Stimulated activated CD8-positive, alpha-beta memory T cell treated with anti-CD3 and anti-CD28 coated beads, Interleukin-7, amount 100 ng/mL, for 48 hours (primary cell): ENCODE measurements at places on chromosomes 1 and 21.

- DNase-seq, result no peak
Measured at GRCh38 chr21:32035617-32036016, 162.8 kb downstream of the HUNK start.

GRCh38 chr1:115139381-115139780 lies 50.1 kb upstream of the TSPAN2 start:
- no peak for DNase-seq

GRCh38 chr1:113129529-113130185 lies 56.7 kb downstream of the LRIG2 start:
- DNase-seq, result no peak

GRCh38 chr1:200977071-200977754 lies 46.3 kb downstream of the KIF21B start:
- no peak for DNase-seq

- peak; percentile 8 for DNase-seq
Measured at GRCh38 chr1:222653178-222653827, 35.4 kb downstream of the MIA3 start.

DNA sequence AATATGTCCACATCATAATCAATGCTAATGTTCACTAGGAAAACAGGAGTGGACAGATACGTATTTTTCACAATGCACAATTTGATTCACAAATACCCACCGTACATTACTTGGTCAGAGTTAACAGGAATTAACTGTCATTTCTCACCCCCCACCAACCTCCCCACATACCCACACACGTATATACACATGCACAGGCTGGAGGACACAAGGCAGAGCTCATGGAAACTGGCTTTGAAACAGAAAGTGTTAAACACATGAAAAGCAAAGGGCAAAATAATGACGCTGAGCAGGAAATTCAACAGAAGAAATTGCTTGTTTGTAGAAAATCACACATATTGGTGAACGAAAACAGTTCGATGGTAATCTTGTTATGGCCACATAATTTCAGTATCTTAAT lies 188.4 kb upstream of the DMRTA2 start:
- DNase-seq, result no peak

- DNase-seq, result no peak
Measured at GRCh38 chr1:116817582-116818064, 63.4 kb downstream of the CD2 start.

- DNase-seq, result no peak
Measured at GRCh38 chr1:75616436-75617433, 5.8 kb upstream of the SLC44A5 start.

DNA sequence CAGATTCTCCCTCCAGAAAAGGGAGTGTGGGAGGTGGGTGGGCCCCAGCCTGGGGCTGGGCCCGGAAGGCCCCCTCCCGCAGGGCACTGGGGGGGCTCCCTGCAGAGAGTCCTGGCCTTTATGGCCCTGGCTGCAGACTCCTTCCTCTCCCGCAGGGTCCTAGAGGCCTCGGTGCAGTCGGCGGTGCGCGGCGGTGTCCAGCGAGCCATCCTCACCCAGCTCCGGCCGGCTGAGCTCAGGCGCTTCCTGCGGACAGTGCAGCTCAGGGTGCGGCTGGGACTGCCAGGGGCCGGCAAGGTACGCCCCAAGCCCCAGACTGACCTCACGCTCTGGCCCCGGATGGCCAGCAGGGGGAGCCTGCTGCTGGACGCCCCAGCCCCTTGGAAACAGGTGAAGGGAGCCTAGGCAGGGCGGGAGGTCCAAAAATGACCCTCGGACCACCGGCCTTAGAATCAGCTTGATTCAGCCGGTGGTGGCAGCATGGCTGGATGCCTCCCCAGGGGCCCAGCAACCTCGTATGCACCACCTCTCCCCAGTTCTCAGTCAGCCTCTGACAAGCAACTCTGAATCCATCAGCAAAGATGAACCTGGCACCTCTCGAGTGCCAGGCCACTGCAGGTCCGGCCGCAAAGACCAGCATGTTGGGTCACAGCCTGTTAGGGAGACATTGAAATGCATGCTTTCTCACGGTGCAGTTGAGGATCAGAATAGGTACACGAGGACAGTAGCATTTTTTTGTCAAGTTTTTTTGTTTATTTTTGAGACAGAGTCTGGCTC lies 20.6 kb downstream of the MTHFR start:
- peak; percentile 20 for DNase-seq

GRCh38 chr1:3348196-3348865 lies 106.1 kb upstream of the ARHGEF16 start:
- no peak for DNase-seq

- DNase-seq, result no peak
Measured at GRCh38 chr1:29259802-29260441, 23.6 kb downstream of the PTPRU start.

- DNase-seq, result no peak
Measured at GRCh38 chr1:6418668-6419396, 887 bp downstream of the HES2 start.

DNA sequence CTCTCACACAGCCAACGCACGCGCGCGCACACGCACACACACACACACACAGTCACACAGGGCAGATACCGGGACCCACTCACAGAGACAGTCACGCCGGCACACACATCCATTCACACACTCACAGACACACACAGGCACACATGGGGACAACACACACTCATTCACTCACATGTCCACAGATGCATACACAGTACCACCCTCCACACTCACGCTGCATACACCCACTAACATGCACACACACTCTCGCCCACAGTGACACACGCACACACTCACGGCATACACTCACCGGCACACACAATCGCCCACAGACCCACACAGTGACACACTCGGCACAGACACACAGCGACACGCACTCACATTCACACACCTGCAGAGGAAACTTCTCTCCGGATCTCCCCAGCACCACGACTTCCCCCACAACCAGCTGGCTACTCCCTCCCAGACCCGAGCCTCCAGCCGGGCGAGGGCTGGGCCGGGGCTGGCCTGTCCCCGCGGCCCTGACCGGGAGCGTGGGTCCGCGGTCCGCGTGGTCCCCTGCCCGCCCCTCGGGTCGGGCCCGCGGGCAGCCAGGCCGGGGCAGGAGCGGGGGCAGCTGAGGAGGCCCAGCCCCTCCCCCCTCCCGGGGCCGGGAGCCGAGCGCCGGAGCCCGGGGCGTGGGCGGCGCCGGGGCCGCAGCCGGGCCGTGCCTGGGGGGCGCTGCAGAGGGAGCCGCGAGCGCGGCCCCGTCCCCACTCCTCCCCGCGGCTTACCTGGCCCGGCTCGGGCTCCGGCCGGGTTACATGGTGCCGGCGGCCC lies 552 bp downstream of the DLGAP3 start:
- DNase-seq, result no peak

- DNase-seq, result no peak
Measured at GRCh38 chr21:16309250-16309971, 579.6 kb downstream of the USP25 start.

- DNase-seq, result no peak
Measured at GRCh38 chr1:37438037-37438868, 36.1 kb upstream of the ZC3H12A start.

GRCh38 chr1:53946252-53947171 lies at the start of gene LRRC42:
Gene LRRC42, plus strand, starts transcription at chr1:53946350. Its CDS starts 5,650 bp downstream, at chr1:53952000.
- DNase-seq, result peak; percentile 48

GRCh38 chr1:44674113-44675000 lies at the start of the genes ARMH1 and TMEM53:
Gene ARMH1, plus strand, starts transcription at chr1:44674714. Its CDS starts 14,984 bp downstream, at chr1:44689698.
Gene TMEM53, minus strand, starts transcription at chr1:44674481. Its CDS starts 90 bp downstream, at chr1:44674391.
- peak; percentile 91 for DNase-seq

DNA sequence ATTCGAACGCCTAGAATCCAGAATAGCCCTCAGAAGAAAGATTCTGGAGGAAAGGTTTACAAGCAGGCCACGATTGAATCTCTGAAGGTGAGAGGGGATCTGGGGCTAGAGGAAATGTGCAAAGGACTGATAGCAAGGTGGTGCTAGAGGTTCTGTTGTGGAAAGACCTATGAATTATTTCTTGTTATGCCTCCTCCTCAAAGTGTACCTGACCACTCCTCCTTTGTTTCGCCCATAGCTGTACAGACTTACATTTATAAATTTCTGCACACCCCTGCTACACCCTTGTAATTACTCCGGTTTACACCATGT lies 986 bp downstream of the TCEANC2 start:
- no peak for DNase-seq
